Right ventricle myocardium superior (tissue), 1 donor: ENCODE measurements at places on chromosomes 5 and 9. TPM values are rescaled to one million over a fixed set of nuclear protein-coding genes. Genes with fewer than 3 reads are reported as not detected.

GRCh38 chr5:179439181-179439985 is 94.1 kb upstream of the ADAMTS2 start:
- DNase-seq, result no peak

- no peak for DNase-seq
These were observed 95.6 kb downstream of the ADGRV1 start for GRCh38 chr5:90654215-90654614.

DBH gene
- not detected for total RNA-seq

GRCh38 chr5:139488260-139488659 is 5.7 kb upstream of the STING1 start:
- DNase-seq, result peak; percentile 71

DNA sequence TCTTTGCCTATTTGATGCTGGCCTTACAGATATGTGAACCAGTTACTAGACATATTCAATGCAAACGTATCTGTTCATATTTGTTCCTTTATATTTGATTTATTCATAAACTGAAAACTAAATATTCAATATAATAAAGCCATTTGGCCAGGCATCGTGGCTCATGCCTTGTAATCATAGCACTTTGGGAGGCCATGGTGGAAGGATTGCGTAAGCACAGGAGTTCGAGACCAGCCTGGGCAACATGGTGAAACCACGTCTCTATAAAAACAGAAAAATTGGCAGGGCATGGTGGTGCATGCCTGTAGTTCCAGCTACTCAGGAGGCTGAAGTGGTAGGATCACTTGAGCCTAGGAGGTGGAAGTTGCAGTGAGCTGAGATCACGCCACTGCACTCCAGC is 49.2 kb upstream of the CTNNAL1 start:
- no peak for DNase-seq

DNA sequence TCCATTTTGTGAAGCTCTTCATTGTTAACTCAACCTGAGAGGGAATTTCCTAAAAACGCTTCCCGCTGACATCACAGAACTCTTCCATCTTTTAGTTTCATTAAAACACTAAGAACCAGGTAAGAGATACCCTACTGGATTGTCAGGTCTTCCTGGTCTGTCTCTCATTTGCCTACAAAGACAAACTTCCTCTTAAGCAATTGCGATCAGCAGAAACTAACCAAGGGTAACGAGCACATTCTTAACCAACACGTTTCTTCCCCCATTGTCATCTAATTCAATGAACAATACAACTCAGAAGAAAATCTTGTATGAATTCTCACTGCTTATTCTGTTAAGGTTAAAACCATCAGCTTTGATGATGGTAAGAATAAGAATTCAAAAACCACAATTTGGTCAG is 6.6 kb downstream of the FBXW11 start:
- DNase-seq, result no peak

DNA sequence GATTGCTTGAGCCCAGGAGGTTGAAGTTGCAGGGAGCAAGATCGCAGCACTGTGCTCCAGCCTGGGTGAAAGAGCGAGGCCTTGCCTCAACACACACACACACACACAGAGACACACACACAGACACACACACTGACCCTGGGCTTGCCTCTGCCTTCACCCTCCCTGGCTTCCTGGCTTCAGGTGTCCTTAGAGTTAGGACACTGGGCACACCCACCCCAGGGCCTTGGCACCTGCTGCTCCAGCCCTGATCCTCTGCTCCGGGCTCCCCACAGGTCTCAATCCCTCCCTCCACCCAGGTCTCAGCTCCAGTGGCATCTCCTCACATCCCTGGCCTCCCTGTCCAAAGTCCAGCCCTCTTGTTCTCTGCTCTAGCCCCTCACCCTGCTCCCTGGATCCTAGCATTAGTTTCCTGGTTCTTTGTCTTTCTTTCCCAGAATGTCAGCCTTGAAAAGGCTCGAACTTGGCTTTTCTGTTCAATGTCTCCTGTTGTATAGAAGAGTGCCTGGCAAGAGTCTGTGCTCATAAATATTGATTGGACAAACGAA is 212.9 kb downstream of the C9orf50 start:
- DNase-seq, result peak; percentile 21

GRCh38 chr9:83933790-83934189 is 12.6 kb upstream of the KIF27 start:
- DNase-seq, result no peak

CER1 gene
- not detected for total RNA-seq

CIZ1 gene
- 75.3 TPM for total RNA-seq

DNA sequence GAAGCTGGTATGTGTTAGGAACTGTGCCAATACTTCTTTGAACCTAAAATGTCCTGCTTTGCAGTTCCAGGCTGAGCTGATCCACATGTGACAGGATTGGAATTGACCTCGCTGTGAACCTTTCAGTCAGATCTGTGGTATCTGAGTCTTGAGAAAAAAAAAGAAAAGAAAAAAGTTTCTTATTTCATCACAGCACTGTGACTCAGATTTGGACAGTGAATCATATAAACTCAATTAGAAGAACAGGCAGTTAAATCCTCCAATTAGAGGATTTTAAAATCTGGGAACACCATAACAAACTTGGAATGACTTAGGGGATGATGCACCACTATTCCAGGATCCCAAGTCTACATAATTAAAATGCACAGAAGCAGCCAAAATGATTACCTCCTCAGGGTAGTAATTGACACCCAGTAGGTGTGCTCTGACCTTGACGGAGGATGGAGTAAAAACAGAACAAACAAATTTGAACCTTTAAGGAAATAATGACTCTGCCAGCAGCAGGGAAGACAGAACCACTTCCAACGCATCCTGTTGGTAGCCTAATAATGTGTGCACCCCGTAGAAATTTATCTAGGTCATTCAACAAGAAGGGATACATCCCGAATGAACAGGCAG is 57.8 kb upstream of the RAI14 start:
- DNase-seq, result no peak

DNA sequence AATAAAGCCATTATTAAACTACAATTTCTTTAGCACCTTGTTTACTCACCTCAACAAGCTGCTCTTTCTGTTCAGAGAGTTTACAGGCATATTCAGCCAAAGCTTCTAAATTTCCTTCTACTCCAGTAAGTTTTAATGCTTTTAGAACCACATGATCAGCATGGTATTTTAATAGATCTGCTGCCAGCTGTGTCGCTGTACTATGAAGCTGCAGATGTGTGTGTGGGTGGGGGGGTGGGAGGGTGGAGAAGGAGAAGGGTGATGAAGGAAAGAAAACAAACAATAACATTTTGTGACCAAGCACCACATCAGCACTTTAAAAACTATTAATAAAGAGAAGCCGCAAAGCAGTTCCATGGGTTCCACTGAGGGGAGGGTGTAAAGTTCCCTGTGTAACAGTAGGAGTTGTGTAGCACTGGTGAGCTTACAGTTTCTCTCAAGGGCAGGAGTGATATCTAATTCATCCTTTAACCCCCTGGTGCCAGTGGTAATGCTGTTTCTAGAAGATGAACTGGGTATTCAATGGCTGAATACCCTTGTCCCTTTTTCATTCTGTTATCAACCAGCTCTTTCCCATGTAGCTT is 38.5 kb downstream of the ABITRAM start:
- no peak for DNase-seq

DNA sequence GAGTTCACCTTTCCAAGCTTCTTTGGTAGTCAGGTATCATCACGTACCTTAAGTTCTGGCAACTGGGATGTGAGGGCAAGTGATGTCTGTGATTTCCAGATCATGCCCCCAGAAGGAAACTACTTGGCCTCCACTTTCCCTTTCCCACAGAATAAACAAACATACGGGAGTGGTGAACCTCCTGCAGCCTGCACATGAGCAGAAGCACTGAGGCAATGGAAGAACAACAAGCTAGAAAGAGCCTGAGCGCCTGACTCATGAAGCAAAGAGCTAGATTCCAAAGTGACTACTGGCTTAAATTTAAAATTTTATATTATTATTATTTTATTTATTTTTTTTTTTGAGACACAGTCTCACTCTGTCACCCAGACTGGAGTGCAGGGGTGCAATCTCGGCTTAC is 35.0 kb downstream of the ARL15 start:
- DNase-seq, result no peak

DNA sequence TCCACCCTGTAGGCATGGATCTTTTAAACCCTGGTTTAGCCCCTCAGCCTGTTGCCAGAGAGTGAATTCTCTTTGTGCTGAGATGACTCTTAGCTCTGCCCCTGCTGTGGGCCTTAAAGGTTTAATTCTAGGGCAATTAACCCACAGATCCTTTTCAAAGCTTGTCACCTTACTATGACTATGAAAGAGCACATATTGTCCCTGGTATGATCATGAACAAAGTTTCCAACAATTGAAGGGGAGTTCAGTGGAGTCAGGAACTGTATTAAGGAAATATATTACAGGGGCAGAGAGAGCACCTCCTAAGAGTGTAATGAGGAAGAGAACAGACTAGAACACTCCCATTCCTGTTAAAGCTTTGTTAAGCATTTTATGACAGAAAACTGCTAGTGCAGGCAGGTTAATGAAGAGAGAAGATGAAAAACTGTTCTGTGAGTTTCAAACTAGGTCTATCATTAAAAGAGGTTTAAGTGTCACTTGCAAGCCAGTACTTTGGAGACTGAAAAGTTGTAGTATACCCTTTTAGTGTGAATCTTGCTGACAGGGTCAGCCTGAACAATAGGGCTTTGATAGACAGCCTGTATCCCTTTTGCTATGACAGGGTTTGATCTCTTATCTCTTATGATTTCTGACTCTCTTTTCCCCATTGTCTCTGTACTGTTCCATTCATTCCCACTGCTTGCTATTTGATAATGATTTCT is 104.2 kb upstream of the ELL2 start:
- no peak for DNase-seq

DNA sequence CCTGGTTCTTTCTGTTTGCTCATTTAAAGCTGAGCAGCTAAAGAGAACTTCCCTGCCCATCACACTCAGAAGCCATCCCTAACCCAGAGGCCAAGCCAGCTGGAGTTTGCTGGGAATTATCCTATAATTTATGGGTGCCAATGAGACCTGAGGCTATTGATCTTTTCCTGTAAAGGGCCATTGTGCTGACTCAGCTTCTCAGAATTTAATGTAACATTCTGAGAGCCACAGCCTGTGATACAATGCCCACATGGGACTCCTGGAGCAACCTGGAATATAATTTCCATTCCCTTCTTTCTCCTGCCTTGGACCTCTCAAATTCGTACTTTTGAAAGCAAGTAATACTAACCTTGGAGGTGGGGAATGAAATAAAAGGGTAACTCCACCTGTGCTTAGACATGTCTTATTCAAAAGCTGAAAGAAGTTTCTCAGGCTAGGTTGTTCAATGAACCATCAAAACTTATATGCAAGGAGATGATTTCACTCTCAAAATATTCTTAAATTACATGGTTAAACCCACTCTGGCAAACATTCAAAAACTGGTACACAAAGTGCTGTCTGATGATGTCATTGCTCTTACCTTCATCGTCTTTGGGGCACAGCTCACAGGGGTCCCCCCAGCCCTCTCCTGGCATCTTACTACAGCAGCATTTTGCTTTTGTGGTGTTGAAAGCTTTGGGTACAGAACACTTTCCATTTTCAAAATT is 206.7 kb downstream of the SLC12A2 start:
- no peak for DNase-seq

GRCh38 chr5:179287071-179287470 is 58.2 kb downstream of the ADAMTS2 start:
- DNase-seq, result peak; percentile 36

FIBCD1 gene
- 0.59 TPM for total RNA-seq

DNA sequence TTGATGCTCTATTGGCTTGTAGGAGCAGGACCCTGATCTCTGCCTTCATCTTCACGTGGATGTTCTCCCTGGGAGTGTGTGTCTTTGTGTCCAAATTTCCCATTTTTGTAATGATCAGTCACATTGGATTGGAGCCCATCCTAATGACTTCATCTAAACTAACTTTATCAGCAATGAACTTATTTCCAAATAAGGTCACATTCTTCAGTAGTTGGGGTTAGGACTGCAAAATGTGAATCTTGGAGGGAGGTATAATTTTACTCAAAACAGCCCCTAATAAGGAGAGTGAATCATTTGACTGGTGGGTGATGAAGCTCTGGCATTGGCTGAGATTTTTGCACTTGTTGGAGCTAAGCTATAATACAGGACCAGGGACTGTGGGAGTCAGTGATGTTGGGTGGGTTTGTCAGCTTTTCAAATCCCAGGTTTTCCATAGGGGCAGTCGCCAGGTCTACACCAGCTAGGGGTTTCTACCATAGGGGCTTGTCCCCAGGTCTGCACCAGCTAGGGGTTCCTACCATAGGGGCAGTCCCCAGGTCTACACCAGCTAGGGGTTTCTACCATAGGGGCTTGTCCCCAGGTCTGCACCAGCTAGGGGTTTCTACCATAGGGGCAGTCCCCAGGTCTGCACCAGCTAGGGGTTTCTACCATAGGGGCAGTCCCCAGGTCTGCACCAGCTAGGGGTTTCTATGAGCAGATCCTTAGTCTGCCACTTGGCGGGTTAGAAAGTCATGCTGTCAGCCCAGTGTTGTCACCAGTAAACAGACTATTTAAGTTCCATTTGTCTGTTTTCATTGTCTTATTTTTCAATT is 382.6 kb upstream of the DAP start:
- DNase-seq, result no peak

SHOC1 gene
- not detected for total RNA-seq

- peak; percentile 65 for DNase-seq
These were observed 142.6 kb downstream of the PBX3 start for GRCh38 chr9:125889476-125890419.

- no peak for DNase-seq
These were observed 160.3 kb upstream of the PTPRD start for GRCh38 chr9:10773136-10773535.

GRCh38 chr9:34230556-34230955 is 51.7 kb downstream of the UBAP1 start:
- no peak for DNase-seq

SAPCD2 gene
- total RNA-seq, result 0.22 TPM

GRCh38 chr5:2196416-2196815 is 313.7 kb upstream of the IRX4 start:
- DNase-seq, result no peak

DNA sequence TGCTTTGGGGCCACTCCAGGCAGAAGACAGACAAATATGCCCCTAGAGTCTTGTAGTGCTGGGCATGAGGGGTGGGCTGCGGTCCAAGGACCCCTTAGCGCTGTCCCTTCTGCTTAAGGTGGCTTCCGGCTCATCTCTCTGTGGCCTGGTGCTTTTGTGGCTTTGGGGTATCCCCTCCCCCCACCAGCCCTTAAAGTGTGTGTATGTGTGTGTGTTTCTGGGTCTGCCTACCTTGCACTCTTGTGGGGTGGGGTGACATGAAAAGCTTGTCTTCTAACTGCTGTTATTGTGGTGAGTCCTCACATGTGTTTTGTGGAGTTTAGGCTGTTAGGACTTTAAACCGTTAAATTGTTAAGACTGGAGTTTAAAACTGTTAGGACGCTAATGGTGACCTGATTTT is 23.6 kb downstream of the MARCHF6 start:
- no peak for DNase-seq

- DNase-seq, result no peak
These were observed 24.7 kb upstream of the MTAP start for GRCh38 chr9:21777701-21778100.

- DNase-seq, result peak; percentile 64
These were observed 17.7 kb upstream of the CPLX2 start for GRCh38 chr5:175853573-175854230.
